ENCODE measurements at places on chromosomes 7 and 10.

DNA sequence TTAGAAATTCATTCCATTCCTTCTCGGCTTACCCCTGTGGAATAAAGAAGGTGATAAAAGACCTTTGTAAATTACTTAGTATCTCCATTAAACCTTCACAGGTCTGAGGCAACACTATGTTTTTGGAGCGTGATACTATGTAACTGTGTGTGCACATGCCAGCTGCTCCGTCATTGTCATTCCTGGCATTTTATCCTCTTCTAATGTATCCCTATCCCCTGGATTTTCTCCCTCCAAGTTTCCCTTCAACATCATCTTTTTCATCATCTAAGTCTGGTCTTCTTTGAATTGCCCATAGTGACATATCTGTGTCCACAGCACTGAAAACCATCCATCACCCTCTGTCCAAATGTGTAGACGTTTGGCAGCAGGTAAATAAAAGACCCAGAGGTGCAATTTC lies 125.7 kb downstream of the TEX36 start:
- DNase-seq: no peak

GRCh38 chr10:65415318-65415717 lies 1510.5 kb upstream of the LRRTM3 start:
- no peak for DNase-seq

GRCh38 chr7:39535720-39536119 lies 30.5 kb upstream of the YAE1 start:
- no peak for DNase-seq

GRCh38 chr10:94983555-94983954 lies 45.1 kb downstream of the CYP2C9 start:
- DNase-seq: no peak

GRCh38 chr10:131726076-131726880 lies 174.5 kb upstream of the PPP2R2D start:
- DNase-seq: no peak

GRCh38 chr10:61978965-61979364 lies 77.5 kb downstream of the ARID5B start:
- DNase-seq: no peak

DNA sequence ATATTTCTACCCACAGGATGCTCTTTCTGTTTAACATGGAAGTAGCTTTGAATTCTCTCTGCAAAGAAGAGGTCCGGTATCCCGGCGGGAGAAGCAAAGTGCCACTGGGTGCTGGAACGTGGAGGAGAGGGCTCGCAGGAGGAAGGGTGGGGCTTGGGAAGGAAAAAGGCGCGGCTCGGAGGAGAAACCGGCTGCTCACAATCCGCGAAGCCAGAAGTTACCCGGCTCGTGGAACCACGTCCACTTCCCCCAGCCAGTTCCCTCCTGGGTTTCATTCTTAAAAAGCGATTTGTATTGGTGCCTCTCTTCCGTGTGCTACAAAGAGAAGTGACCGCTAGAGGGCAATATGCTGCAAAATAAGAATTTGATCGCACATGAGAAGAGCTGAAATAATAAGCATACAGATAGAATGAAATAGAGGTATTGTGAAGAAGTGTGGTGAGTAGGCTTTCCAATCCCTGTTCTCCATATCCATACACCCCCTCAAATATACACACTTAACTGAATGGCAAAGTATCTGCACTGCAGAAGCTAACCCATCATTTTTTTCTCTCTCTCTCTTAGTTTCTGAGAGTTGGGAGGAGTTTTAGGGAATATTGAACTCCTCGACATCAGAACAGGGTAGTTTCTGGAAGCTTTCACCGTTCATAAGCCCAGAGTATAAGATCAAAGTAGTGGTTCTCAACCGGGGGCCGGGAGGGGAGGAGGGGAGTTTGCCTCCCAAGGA lies 31.1 kb downstream of the TRIL start:
- peak; percentile 64 for DNase-seq

GRCh38 chr7:126079581-126079980 lies 1150.0 kb upstream of the POT1 start:
- DNase-seq: no peak

- DNase-seq: no peak
These were observed 14.3 kb downstream of the ZMIZ2 start for GRCh38 chr7:44762726-44763522.

DNA sequence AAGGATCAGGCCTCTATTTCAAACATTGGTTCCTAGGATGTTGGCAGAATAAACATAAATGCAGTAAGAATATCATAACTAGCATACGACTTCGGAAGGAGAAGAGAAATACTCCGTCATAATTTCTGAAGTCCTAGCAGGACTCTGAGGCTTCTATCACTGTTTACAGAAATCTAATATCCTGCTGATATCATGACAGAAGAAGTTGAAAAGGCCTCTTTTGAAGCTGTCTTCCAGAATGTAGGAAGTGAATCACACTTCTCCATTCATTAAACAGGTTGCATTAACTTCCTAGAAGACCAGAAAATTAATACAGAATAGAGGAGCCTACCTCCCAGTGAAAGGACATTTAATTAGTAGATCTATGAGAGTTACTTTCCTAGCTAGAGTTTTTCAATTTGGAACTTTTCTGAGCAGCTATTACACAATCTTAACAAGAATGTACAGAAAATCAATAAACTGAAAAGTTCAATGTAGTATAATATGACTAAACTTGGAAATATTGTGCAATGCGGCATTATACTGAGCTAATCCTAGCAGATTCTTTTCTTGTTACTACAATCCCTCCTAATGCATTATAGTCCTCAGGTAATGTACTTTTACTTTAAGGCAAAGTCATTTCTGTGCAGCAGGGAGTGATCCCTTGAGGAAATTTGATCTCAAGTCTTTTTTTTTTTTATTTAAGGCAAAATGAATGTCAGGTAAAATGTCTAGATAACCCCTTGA lies 622.6 kb upstream of the CELF2 start:
- no peak for DNase-seq

GRCh38 chr7:132171130-132171576 lies 405.1 kb downstream of the PLXNA4 start:
- DNase-seq: no peak

DNA sequence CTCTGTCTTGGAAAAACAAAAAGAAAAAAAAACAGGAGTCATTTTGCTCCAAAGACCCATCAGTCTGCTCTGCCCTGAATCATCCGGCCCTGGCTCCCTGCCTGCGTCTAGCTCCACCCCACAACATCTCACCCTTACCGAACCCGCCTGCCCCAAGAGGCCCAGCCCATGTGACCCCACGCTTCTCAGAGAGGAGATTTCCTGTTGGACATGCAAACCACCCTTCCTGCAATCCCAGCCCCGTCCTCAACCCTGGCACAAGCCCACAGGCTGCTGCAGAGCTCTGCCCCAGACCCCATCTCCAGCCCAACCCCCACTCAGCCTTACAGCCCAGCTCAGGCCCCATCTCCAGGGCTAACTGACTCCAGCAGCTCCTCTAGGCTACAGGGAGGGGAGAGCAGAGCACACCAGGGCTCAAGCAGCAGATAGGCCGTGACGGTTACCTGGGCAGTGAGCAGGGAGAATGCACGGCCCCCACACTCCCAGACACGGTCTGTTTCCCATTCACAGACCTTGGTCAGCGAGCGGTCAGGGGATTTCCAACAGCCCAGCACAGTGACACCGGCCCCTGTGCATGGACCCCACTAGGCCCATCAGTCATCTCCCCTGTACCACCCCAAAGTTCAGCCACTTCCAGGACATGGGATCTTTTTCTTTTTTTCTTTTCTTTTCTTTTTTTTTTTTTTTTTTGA lies 69.9 kb upstream of the GTF2I start:
- DNase-seq: no peak

Data from activated naive CD4-positive, alpha-beta T cell treated with anti-CD3 and anti-CD28 coated beads for 36 hours (primary cell).